ENCODE measurements at places on chromosomes 7 and 10. TPM values are rescaled to one million over a fixed set of nuclear protein-coding genes. Genes with fewer than 3 reads are reported as not detected.

FKBP6 gene
- polyA plus RNA-seq = not detected

DNA sequence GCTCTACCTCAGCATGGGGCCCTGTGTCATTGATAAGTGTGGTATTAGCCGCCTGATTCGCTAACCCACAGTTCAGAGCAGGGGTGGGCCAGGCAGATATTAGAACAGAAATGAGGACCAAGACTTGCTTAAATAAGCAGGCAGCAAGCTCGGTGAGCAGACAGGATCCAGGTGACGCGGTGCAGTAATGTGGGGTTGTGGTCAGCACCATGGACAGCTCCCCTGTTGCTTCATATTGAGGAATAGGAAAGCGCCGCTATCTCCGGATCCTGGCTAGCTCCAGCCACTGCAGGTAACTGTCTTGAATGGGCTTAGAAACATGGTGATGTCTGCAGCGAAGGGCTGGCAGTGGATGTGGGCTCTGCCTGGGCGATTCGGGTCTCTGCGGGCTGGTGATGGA, 51.3 kb upstream of the GPR26 start:
- peak; percentile 20 for DNase-seq

- DNase-seq = no peak
Observed at GRCh38 chr10:129962031-129962871, 1.8 kb downstream of the EBF3 start.

DNA sequence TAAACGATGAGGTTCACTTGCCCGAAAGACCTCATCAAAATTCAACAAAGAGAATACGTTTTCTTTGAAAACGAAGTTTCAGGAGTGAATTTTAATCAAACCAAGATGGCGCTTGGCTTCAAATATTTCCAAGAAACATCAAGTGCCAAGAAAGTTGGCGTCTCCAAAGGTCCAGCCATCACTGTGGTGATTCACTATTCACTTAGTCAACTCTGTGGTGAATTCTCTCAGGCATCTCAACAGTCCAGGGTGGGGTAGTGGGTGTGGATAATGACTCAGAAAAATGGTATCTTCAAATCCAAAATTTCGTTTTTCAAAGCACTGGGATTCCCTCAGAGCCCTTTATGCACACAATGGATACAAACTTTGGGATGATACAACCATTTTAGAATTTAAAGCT, 133.1 kb downstream of the SVIL start:
- DNase-seq = peak; percentile 78

- no peak for DNase-seq
Observed at GRCh38 chr10:113026679-113027078, 76.6 kb downstream of the TCF7L2 start.

DNA sequence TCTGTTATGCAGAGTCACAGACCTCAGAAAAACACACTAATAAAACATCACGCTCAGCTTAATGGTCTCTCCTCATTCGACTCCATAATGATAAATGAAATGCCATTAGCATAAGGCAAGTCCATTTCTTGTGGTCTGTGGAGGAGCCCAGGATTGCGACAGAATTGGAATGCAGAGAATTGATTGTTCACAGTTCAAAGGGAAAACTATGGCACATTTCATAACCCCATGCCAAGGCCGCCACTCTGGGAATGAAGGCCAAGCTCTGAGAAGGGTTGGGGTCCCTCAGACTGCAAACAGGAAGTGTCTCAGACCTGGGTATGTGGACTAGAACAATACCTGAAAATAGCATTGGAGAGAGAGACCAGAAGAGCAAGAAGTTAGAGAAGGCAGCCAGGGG, 398.9 kb downstream of the ADRA2A start:
- DNase-seq = no peak

GRCh38 chr7:155344270-155344617, 46.6 kb downstream of the INSIG1 start:
- DNase-seq = no peak

DNA sequence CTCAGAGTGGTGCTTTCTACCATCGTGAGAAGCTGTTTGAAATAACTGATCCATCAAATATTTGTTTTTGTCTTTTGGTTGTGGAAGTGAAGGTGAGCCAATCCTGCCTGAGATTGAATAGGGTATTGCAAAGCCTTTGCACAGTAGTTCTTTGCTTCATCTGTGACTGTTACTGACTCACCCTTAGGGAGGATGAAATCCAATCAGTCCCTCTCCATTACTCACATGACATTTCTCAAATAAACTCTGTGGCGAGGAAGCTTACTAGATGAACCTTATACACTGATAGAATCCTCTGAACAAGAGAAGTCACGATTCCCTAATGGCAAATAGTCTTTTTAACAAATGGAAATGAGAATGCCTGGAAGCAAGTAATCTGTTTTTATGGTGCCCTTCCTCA, 31.9 kb downstream of the HEPACAM2 start:
- no peak for DNase-seq

DNA sequence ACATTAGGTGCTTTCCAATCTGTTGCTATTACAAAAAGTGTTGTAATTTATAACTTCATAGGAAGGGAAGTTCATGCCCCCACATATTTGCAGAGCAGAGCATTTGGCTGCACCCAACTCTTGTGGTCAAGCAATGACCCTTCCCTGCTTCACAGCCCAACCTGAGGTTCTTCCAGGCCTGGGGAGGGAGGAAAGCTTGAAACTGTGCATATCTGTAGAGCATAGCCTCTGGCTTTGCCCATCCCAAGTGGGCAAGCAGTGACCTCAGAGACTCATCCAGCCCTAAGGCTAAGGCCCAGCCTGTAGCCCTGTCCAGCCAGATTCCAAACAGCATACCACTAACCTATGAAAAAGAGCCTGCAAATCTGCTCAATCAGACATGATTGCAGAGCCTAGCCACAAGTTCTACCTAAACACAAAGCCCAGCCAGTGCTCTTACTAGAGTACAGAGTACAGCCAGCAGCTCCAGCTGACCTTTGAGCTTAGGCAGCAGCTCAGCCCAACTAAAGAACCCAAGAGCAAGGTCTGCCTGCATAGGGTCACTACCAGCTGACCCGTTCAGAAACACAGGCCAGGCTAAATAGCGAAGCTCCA, 14.4 kb upstream of the GSTK1 start:
- no peak for DNase-seq

DNA sequence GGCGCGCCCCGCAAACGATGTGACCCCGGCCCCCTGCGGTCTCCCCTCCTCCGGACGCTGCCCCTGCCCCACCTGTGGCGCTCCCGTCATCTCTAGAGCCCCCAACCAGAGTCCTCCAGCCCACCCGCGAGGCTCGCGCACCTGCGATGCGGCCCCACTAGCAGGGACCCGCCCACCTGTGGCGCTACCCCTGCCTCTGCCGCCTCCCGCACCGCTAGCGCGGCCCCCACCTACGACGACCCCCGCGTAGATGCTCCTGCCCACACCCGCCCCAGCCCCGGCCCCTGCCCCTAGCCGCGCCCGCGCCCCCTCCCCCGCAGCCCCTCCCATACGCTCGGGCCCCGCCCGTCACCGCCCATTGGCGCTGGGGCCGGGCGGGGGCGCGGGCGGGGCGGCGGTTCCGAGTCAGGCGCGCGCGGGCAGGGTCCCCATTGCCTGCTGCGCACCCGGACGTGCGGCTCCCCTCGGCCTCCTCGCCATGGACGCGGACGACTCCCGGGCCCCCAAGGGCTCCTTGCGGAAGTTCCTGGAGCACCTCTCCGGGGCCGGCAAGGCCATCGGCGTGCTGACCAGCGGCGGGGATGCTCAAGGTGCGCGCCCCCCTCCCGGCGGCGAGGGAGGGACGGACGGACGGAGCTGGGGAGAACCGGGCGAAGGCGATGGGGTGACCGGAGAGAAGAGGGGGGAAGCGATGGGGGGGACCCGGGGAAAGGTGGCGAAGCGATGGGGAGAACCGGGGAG, at the start of gene PFKP:
Gene PFKP, plus strand, starts transcription at position 431 of the 741 bp plus-strand sequence. Its CDS starts 48 bp downstream, at position 479.
- DNase-seq = peak; percentile 49

- peak; percentile 92 for DNase-seq
Observed at GRCh38 chr7:83162402-83163256, at the start of gene PCLO. TSS of gene PCLO (minus strand) at chr7:83162884. CDS start at chr7:83162592, 292 bp downstream.

Data from A549 (cell line).